ENCODE measurements at places on chromosomes 6 and 20.

DNA sequence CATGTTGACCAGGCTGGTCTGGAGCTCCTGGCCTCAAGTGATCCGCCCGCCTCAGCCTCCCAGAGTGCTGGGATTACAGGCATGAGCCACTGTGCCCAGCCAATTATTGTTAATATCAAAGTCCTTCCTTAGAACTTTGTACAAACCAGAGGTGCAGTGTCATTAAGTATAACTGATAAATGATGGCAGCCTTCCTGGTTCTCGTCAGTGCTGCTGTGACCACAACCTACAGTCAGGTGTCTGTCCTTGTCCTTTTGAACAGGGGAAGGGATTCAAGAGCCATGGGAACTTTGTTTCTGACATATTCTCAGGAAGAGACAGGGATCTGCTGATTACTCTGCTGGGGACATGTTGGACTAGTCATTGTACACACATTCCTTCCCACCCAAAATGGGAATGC, 103.2 kb upstream of the TIAM2 start:
- DNase-seq, result no peak

DNA sequence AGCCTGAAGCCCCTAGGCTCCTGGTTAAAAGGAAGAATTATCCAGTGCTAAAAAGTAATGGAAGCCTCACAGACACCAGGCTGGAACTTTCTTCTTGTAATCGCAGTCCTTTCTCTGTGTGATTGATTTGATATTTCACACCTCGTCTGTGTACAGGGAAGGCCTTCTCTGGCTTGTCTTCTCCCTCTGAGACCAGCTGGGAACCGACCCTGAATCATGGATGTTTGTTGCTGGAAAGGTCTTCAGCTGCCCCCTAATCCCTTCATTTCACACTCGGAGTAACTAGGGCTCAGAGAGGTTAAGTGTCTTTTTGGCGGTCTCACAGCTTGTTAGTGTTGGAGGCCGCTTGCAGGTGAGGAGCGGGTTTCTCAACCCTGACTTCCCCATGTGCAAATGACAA, 500.2 kb upstream of the CDH4 start:
- DNase-seq, result no peak

DNA sequence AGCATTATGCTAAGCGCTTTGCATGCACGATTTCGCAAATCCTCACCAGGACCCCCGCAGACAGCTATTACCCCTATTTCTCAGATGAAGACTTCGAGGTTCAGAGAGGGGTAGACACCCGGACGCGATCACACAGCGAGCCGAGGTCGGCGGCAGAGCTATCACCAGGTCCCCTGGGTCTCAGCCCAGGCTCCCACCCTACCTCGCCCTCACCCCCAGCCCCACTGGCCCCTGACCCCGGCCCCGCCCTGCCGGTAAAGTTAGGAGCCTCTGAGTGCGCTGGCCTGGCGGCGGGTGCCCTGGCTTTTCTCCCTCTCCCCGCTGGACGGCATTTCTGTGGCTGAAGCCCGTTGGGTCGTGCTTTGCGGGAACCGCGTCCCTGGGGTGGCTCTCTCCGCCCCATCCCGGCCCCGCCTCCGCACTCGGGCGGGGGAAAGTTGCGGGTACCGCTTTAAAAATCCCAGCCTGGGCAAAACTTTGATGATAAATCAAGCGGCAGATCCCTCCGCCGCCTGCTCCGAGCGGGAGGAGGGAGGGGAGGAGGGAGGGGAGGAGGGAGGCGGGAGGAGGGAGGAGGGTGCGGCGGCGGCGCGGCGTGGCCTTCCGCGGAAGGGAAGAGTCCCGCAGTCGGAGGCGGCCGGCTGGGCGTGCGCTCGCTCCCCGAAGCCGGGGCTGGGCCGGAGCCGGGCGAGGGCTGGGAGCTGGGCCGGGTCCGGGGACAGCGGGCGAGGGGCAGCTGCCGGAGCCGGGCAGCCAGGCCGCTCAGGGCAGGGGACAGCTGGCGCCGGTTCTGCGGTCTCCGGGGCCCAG, at the start of gene VSTM2L:
VSTM2L (plus strand) TSS at position 624 of the 810 bp plus-strand sequence. CDS start 224 bp downstream, outside the sequence.
- no peak for DNase-seq

- DNase-seq, result no peak
Observed at GRCh38 chr6:56386717-56387116, 139.3 kb upstream of the COL21A1 start.

GRCh38 chr6:89439014-89439413, 6.1 kb downstream of the ANKRD6 start:
- DNase-seq, result no peak

GRCh38 chr6:159169193-159169555, at the start of gene FNDC1:
Gene FNDC1 (plus strand): TSS chr6:159169400. CDS start chr6:159169597, 197 bp downstream.
- DNase-seq, result no peak

DNA sequence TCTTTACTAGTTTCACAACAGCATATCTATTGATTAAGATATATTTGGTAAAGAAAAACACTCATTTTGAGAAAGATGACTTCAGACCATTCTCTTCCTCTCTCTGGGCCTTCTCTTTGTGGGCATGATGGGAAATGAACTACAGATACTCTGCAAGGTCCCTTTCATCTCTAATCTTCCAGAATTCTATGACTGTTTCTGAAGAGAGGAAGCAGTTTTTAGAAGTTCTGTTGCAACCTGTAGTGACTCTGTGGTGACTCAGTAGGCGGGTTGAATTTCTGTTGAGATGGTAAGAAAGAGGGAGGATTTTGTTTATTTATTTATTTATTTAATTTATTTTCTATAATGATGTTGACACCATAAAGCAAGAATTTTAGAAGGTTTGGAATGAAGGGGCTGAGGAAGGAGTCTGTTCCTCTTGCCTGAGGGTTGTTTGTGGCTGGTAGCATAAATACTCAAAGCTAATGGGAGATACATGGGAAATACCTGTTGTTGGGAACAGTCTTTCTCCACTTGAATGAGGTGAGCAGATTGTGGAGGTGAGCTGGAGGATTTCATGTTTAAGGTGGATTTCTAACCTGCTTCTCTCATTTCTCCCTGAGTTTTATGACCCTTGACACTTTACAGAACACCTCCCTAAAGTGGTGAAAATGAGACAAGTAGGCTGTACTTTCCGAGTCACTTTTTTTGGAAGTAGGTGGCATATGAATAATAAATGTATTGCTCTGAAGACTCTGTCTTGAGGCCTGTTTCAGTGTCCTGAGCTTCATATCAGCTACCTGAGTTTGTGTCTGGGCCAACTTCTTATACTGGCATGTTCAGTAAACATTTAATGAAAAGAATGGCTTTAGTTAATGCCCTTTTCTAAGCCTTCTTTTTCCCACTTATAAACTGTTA, 15.0 kb downstream of the ACSS2 start:
- peak; percentile 25 for DNase-seq

DNA sequence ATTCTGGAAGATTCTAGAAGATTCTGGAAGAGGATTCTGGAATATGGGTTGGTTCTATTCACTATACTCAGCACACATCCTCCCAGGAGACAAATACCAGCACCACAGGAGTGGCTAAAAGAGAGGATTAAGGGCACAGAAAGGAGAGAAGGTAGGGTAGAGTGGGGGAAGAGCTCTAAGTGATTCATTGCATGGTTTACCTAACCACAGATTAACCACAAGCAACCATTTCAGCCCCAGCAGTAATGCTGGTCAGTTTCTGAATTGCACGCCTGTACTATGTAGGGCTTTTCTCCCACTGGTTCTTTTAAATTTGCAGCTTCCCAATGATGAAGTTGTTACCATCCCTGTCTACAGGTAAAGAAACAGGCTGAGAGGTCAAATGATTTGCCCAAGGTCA, 192.7 kb upstream of the PMEPA1 start:
- no peak for DNase-seq

GRCh38 chr20:48246061-48246790, 460.9 kb upstream of the SULF2 start:
- DNase-seq, result no peak

DNA sequence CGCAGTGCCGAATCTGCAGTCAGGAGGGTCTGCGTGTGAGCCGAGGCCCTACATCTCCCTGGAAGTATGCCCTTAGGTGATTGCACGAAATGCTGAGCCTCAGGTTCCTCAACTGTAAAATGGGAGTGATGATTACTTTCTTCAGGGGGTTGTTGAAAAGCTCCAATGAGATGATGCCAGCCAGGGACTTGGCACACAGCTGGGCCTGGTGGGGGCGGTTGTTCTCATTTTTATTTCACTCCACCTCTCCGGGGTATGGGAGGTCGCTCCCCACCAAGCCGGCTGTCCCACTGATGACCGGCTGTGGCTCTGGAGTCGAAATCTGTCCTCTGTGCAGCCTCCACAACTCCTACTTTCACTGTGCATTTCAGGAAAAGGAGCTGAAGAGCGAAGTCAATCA, 8.1 kb downstream of the PCK1 start:
- no peak for DNase-seq
